ENCODE measurements at places on chromosomes 2 and 18.
A peak's percentile ranks its signal among the peaks of the same experiment; 100 is the strongest.

DNA sequence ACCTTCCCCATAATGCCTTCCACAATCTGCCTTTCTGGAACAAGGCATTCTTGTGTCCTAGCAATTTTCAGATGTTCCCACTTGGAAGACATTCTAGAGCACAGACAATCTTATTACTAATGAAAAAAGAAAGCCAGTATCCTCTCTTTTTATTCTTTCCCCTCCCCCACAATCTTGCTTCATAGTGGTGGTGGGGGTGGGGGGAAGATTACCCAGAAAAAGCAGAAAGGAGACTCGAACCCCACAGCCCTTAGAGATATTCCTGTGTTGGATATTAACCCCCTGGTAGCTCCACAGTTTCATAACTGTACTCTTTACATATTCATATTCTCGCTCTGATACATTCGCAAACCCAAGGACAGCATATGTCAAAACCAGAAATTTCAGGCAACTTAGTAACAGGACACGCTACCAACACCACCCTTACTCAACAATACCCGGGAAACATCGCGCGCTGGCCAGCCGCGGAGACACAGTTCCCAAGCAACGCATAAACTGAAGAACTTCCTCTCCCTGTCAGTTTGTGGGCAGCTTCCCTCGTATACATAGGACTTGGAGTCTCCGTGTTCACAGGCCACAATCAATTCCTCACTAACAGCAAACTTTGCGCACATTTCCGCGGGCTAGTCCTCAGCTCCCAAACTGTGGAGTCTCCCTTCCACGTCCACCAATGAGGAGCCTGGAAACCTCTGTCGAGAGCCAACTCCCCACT lies 793 bp downstream of the NR4A2 start:
- peak; percentile 91 for DNase-seq

DNA sequence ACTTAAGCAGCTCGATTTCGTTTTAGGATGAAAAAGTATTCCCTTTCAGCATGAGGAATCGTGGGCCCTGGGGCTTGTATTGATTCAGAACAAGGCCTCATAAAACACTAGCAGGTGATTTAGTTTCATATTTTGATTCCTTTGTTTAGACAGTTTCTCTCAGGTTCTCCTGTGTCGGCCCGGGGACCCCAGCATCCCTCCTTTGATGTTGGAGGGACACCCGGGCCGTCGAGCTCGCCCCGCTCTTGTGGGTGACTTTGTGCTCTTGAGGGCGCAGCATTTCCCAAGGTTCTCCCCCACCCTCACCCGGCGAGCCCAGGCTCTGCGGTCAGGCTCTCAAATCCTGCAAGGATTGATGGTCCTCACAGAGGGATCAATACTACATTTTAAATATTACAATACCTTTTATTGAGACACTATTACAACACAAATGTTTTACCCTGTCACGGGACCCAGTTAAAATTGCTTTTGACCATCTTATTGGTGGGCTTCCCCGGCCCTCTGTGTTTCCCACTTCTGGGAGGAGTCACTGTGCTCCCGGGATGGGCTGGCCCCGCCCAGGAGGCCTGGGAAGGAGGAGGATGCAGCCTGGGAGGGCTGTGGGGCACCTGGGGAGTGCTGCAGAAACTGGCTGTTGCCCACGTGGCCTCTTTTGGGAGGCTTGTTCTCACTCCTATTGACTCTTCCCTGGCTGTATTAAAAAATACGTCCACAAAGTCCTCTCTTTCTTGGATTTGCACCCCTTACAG lies 222.6 kb downstream of the INSIG2 start:
- no peak for DNase-seq

GRCh38 chr2:31188131-31188530 lies 29.2 kb downstream of the CAPN14 start:
- DNase-seq: no peak

- no peak for DNase-seq
Observed at GRCh38 chr18:46046688-46047087, 25.4 kb downstream of the PSTPIP2 start.

DNA sequence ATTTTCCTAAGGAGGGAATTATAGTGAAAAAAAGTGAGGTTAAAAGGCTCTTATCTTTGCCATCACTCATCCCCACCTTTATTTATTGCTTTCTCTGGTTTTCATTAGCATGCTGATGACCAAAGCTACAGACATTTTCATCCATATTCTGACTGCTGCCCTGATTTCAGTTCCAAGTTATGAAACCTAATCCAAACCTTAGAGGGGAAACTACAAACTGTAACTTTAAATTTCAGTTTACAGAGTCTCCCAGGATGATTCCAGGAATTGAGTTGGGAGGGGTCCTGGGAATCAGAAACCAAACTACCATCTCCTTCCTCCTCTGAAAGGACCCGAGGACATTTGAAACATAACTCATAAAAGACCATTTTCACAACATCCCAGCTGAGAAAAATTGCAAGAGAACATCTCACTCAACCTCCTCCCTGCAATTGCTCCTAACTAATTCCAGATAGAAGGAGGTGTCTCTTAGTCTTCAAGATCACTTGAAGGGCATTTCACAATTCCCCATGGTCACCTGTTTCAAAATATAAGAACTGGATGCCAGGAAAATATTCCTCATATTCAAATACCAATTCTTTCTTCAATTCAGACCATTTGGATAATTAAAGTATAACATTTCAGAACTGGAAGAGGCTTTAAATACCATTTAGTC lies 520.6 kb downstream of the TNS1 start:
- DNase-seq: no peak

- DNase-seq: peak; percentile 75
Observed at GRCh38 chr2:163736433-163737189, 803 bp upstream of the FIGN start.

- no peak for DNase-seq
Observed at GRCh38 chr18:37452015-37452414, 113.6 kb downstream of the CELF4 start.

- no peak for DNase-seq
Observed at GRCh38 chr2:168241208-168241607, 6.2 kb downstream of the STK39 start.

DNA sequence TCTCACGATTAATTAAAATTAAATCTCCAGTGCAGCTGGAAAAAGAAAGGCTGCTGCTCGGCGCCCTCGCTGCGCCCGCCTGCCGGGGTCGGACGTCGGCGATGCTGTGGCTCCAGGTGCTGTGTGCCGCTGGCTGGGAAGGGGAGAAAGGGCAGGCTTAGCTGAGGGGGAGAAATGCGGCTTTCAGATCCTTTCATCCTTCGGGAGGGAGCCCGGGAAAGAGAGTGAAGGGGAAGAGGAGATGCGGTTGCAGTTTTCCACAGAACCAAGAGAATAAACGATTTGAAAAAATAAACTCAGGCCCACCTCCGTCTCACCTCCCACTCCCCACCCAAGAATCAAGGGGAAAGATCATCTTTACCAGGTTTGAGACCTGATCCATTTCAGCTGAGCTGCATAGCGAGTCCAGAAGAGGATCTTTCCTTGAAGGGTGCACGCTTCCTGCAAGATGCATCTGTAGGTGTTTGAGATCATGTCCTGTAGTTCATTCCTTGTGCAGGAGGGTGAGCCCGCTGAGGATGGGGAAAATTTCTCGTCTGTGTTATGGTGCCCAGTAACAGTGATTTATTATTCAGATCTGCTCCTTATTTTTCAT lies 495 bp downstream of the TMEM169 start:
- no peak for DNase-seq

DNA sequence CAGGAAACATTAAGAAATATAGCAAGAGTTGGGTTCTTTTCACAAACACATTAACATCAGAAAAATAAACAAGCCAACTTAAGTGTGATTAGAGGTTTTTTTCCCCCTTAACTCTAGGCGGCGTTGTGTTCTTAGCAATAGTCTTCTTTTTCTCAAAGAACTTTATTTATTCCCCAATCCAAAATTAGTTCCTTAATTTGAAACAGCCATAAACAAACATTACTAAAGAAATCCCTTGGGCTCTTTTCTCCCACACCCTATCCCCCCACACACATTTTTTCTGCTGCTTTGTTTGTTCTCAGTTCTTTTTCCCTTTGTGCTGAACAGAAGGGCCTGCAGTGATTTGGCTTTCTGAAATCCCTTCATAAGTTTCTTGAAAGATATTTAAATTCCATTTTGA lies 13.2 kb upstream of the MYO1B start:
- no peak for DNase-seq

DNA sequence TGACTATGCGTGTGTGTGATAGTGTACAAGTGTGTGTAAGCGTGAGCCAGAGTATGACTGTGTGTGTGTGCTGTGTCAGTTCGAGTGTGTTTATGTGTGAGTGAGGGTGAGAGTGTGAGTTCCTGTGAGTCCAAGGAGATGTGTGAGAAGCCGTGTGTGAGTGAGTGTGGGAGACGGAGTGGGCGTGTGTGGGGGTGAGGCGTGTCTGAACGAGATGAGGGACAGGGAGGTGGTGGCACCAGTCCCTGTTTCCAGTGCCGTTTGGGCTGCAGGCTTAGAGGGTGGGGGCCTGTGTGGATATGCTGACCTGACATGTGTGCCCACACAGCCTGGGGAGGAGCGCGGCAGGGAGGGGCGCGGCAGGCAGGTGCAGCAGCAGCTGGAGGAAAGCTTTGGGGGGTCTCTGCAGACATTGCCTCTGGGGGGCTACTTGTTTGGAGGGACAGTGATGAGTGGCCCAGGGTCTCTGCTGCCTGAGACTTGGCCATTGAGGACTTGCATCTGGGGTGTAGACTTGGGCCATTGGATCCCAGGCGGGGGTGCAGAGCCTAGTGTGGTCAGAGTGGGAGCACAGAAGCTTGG lies 41.6 kb downstream of the GLI2 start:
- DNase-seq: no peak

DNA sequence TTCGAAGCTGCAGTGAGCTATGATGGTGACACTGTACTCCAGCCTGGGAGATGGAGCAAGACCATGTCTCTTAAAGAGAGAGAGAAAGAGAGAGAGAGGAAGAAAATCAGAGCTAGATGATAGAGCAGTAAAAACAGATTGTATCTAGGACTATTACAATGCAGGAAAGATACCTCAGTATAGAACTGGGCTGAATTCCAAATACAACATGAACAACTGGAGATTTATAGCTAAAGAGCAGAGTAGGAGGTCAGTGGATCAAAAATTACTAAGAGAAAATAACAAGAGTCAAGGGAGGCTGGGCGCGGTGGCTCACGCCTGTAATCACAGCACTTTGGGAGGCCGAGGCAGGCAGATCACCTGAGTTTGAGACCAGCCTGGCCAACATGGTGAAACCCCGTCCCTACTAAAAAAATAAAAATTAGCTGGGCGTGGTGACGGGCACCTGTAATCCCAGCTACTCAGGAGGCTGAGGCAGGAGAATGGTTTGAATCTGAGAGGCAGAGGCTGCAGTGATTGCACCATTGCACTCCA lies 100.7 kb upstream of the MSH6 start:
- no peak for DNase-seq

DNA sequence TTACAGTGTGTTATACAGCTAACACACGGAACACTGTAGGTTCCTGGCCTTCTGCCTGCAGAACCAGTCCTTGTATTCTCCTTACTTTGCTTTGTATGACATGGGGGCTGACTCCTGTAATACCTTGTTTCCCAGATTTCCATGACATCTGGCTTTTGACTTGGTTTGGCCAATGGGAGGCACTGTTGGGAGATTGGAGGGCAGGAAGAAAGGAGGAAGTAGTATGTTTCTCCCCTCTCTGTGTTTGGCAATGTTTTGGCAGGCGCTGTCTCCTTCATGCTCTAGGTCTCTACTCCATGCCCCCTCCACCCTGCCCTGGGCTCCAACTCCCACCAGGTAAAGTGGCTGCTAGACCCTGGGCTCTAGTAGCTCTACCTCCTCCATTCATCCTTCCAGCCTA lies 331.1 kb upstream of the SLC14A2 start:
- DNase-seq: no peak

- no peak for DNase-seq
Observed at GRCh38 chr2:159904959-159905305, 106.9 kb upstream of the CD302 start.

DNA sequence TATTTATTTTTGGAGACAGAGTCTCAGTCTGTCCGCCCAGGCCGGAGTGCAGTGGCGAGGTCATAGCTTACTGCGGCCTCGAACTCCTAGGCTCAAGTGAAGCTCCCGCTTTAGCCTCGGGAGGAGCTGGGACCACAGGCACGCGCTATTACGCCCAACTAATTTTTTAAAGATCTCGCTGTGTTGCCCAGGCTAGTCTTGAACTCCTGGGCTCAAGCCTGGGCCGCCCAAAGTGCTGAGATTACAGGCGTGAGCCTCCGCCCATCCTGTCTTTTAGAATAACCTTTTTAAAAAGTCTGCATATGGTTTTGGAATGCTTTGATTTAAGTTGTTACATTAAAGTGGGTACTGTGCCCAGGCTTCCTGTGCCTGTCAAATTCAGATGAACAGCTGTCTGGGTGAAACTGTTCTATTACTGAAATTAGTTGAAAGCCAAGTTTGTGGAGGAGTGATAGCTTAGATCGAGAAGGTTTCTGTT lies 944 bp downstream of the RAB3GAP1 start:
- DNase-seq: no peak

DNA sequence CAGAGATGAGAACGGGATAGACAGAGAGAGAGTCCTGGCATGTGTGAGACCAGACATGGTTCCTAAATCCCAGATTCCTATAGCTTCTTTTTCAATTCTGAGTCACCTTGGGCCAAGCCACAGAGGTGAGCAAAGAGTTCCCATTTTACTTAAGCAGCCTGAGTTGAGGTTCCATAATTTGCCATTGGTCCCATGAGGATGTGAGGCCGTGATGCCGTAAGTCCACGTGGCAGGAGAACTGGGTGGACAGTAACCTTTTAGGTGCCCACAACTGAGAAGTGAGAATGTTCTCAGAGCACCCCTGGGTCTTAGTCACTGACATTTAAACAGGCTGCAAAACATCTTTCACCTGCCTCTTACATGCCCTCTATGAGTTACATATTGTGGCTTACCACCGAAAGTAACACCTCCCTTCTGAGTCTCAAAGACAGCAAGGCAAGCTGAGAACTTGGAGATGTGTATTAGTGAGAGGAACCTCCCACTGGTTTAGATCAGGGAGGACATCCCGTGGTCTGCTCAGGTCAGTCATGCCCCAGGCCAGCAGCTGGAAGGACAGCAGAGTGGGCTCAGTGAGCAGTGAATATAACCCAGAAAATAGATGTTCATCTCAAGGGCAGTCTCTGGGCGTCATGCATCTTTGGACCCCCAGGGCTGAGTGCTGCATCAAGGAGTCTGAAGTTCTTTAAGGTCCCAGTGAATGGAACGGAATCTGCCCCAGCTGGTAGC lies 127.9 kb upstream of the LGALSL start:
- no peak for DNase-seq

DNA sequence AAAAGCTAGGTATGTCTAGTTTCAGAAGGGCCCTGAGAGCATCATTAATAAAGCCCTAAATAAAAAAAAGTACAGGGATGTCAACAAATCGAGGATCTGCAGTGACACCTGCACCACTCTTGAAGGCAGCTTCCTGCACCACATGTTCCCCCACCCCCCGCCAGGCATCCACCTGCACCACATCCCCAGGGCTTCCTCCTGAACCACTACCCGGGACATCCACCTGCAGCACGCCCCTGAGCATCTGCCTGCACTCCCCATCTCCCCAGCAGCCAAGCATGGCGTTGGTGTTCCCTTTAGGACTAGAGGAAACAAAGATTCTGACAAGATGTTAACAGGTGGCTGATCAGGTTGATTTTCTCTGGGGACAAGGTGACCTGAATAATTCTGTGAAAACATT lies 55.2 kb downstream of the DLGAP1 start:
- no peak for DNase-seq
